Stimulated activated CD4-positive, alpha-beta T cell treated with anti-CD3 and anti-CD28 coated beads, Interleukin-1b, Interleukin-23, amount 100 ng/mL, for 1 hour (primary cell): ENCODE measurements at places on chromosomes 3 and 15.

DNA sequence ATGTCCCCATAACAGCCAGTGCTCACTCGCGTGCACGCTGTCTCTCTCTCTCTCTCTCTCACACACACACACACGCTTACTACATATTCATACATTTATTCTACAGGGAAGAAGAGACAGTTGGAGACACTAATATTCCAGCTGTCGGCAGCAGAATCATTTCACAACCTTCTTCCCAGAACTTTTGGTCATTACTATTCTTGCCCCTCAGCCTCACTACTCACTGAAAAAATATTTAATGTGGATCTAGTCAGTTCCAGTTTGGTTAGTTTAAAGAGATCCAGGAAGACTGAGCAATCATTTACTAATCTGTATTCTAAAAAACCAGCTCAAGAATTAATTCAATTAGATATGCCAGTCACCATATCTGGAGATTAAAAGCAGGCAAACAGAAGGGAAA is 394.9 kb downstream of the PTPRG start:
- no peak for DNase-seq

DNA sequence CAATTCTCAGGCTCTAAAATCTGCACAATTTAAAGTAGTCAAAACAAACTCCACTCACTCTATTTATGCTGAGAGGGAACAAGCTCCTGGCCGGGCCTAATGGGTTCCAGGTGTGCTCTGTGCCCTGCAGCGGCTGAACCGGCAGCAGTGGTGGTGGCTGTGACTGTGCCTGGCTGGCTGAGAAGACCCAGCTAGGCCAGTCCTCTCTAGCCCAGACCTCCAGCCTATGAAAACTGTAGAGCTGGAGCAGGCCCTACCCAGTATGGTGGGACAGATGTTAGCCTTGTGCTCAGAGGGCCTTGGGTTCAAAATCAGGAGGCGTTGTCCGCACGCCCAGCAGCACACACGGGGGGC is 37.0 kb downstream of the EPHB3 start:
- no peak for DNase-seq

DNA sequence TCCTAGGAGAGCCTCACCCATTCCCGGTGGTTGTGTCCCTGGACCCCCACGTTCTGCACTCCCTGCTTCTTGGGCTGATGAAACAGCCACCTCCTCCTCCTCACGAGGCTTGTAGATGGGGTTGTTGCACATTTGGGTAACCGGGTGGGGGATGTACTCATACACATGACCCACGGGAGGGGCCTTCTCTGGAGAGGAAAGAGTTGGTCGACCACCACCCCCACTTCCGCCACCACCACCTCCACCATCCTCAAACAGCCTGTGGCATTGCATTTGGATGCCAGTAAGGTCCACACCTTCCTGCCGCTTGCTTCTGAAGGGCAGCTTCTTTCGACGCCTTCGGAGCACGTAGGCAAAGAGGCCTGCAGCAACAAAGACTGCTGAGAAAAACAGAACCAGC is 7.7 kb downstream of the SLITRK3 start:
- DNase-seq = no peak

GRCh38 chr3:15635121-15635661 is 33.6 kb downstream of the BTD start:
- no peak for DNase-seq

- DNase-seq = no peak
These were observed 20.2 kb upstream of the PARP14 start for GRCh38 chr3:122660297-122660974.

GRCh38 chr3:186220365-186220764 is 111.5 kb upstream of the ETV5 start:
- no peak for DNase-seq

- DNase-seq = no peak
These were observed 71.8 kb upstream of the GATM start for GRCh38 chr15:45449916-45450867.

DNA sequence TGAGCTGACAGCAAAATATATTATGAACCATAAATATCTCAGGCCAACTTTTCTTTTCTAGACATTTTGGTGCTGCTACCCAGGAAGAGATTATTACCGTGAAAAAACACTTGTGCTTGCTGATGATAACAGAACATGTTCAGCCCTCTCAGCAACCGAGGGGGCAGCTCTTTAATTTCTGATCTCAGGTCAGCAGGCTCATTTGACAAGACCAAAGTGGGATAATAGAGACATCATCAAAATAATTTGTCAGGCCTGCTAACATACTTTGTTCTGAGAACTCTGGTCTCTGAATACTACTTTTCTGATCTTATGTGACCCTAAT is 645.9 kb upstream of the KCNMB2 start:
- DNase-seq = no peak

- no peak for DNase-seq
These were observed 91.6 kb downstream of the MBNL1 start for GRCh38 chr3:152360302-152360701.

GRCh38 chr15:99177679-99178078 is 71.7 kb downstream of the TTC23 start:
- no peak for DNase-seq

DNA sequence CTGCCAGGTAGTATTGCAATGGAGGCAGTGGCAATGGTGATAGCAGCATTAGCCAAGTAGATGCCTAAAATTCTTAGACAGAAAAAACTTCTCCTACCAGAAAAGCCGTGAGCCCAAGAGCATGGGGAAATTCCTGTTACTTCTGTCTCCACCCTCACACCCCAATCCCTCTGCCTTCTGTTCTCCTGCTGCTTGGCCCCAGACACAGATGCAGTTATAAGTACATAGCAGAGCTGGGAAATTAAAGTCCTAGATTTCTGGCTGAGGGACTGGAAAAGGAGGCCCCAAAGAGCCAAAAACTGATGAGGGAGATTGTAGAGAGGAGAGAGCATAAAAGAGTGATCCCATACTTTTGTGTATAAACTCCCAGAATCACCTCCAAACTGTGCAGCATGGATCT is 166.9 kb downstream of the SMAD6 start:
- DNase-seq = no peak

DNA sequence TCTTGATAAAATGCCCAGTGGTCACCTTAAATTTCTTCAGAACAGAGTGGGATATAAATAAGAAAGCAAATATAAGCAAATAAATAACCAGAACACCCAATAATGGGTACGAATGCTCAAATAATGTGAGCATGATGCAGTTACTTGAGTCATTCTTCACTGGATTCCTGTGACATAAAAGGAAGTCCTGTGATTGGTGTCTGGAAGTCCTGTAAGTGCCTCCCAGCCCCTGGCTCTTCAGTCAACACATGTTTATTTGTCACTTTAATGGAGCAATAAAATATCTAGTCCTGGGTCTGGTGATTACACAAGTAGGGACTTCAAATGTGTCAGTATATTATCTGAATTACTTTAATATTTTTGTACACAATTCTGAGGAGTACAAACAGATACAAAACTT is 30.4 kb downstream of the TMEM212 start:
- no peak for DNase-seq

DNA sequence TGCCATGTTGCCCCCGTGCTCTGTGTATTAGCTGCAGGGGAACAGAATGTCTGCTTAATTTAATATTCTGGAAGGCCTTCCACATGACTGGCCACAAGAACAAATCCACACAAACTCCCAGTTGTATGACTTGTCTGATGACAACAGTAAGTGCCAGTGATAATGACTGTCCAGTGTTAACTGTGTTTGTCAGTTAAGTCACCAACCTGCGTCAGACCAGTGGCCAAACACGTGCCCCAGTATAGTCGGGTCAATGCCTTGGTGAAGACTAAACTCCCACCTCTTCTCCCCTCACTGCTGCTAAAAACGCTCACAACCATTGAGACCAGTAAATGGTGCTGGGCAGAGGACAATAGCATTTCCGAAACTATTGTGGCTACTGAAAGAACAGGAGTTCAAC is 9.8 kb upstream of the ATP13A5 start:
- DNase-seq = no peak

GRCh38 chr3:47089630-47090029 is 74.3 kb downstream of the SETD2 start:
- no peak for DNase-seq

- no peak for DNase-seq
These were observed 386.0 kb upstream of the LRRC3B start for GRCh38 chr3:26236531-26236930.

DNA sequence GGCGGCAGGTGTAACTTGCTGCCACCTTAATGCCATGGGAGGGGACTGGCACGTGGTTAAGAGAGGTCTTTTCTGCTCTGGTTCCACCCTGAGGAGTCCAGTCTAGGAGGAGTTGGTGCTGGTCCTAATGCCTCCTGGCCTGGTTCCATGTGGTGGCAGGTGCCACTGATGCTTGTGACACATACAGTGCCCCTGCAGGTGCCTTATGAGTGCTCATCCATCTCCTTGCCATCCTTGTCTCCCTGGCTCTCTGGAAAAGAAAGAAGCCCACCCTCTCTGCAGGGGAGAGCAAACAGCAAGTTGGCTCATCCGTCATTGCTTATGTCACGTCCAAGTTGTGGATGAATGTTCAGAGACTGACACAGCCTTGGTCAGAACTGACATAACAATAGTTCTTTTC is 175.8 kb upstream of the DPH6 start:
- DNase-seq = no peak

DNA sequence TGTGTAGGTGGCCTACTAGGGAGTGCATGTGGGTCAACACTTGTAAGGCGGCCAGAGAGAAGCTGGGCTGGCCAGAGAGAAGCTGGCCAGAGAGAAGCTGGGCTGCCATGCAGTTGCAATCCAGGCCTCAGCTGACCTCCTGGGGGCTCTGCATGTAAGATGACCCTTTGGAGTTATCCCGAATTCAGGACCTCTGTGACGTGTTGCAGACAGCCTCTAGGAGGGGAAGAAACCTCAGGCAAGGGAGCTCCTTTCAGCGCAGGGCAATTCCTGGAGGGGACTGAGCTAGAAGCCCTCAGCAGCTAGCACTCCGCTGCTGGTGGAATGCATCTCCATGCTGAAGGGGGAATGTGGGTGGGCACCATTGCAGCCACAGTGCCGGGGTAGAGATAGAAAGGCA is 15.8 kb upstream of the KBTBD12 start:
- DNase-seq = no peak

- no peak for DNase-seq
These were observed 69.8 kb upstream of the BFSP2 start for GRCh38 chr3:133330065-133330464.

DNA sequence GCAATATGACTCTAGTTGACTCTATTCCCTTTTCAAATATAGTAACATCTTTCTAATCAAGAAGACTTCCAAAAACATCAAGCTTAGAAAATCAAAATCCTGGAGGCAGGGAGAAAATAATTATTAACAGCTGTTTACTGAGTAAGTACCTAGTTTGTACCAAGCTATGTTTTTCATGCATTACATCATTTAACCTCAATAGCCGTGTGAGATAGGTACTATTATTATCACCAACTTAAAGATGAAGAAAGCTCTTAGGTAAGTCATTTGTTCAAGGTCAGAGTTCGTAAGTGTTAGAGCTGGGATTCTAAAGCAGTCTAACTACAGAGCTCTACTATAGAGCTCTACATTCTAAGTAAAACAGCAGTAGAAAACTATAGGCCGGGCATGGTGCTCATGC is 41.6 kb downstream of the GSK3B start:
- DNase-seq = no peak

- DNase-seq = no peak
These were observed at the start of gene ADAMTS7 for GRCh38 chr15:78811124-78811824. Gene ADAMTS7, minus strand, starts transcription at chr15:78811464. Its CDS starts 244 bp downstream, at chr15:78811220.

DNA sequence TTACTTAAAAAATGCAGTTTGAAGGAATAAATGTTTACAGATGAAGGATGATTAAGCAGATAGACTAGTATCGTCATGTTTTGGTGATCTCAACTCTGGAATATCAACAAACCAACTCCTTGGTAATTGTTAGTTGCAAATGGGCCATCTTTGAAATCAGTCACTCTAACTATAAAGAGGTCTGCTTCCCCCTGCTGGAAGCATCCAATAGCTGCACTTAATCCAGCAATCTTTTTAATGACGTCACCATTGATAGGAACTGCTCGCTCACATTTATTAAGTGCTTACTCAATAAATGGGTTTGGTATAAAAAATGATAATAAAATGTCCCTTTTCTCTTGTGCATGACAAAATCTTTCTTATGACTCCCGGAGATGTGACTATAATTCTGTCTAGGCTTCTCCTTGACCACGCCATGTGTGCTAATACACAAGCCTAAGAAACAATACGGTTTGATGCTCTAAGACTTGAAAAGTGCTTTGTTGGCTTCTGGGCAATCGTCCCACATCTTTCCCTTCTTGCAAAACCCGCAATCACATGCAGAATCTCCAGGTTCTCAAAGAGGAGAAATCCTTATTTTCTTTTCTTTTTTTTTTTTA is 227.6 kb upstream of the POU1F1 start:
- no peak for DNase-seq

GRCh38 chr15:69760890-69761568 is 308.4 kb downstream of the RPLP1 start:
- peak; percentile 39 for DNase-seq

GRCh38 chr3:27483117-27484014 is 818 bp downstream of the SLC4A7 start:
- peak; percentile 17 for DNase-seq

DNA sequence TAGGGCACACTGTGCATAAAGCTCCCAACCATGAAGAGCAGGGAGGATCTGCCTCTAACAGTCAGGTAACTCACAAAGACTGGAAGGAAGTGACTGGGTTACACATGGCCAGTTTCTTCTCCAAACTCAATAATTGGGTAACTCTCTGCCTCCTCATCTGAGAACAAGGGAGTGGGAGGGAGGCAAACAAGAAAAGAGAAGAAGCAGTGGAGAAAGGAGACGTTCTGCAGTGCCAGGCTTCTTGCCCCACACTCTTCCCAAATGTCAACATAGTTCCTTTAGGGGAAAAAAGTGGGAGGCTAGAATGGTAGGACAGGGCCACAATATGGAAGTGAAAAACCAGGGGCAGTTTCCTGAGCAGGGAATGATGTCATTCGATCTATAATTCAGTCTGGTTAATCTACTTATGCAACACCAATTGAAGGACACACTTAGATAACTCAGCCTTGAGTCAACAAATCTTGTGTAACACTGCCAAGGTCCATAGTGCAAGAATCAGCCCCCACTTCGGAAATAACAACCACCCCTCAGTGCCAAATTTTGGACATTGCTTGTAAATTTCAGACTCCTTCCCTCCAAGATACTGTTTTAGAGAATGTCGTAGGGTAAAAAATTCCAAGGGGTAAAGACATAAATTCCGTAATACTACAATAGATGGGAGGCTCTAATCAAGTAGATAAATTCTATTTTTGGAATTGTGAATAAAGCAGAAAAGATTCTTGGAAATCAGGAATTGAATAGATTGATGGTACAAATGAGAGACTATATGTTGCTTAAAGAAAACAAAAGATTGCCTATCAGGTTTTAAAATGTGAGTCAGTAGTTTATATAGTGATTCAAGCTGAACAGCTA is 143.0 kb downstream of the LPP start:
- no peak for DNase-seq
